Hypothalamus (tissue), 51 donors: ENCODE measurements at places on chromosomes 11 and 22.

DNA sequence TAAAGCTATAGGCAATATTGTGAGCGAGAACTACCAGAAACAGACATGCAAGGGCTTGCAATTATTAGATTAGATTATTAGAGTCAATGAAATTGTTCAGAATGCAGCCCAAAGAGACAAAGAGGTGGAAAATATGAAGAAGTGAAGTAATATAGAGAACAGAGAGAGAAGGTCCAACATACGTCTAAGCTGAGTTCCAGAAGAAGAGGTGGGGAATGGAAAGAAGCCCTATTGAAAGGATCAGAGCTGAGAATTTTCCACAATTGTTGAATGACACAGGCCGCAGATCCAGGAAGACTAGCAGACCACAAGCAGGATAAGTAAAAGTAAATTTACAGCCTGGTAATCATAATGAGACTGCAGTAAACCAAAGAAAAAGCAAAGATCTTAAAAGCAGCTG lies 93.2 kb downstream of the EXT2 start:
- no peak for DNase-seq

GRCh38 chr11:103085758-103086365 lies 6.1 kb downstream of the DCUN1D5 start:
- no peak for DNase-seq

DNA sequence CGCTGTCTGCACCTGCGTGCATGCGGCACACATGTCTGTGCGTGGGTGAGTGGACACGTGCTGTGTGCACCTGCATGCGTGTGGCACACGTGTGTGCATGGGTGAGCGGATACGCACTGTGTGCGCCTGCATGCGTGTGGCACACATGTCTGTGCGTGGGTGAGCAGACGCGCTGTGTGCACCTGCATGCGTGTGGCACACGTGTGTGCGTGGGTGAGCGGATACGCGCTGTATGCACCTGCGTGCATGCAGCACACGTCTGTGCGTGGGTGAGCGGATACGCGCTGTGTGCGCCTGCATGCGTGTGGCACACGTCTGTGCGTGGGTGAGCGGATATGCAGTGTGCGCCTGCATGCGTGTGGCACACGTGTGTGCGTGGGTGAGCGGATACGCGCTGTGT lies 27.1 kb upstream of the ACR start:
- no peak for DNase-seq

DNA sequence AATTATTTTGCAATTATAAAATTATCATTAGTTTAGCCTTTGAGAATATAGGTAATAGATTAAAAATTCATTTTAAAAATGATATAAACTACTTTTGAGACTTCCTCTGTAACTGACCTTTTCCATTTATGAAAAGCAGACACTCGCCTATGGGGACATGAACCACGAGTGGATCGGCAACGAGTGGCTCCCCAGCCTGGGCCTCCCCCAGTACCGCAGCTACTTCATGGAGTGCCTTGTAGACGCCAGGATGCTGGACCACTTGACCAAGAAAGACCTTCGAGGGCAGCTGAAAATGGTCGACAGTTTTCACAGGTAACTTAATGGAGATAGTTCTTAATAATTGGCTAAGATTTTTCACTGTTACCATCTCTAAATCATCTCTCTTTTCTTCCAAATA lies 26.3 kb upstream of the CTTN start:
- no peak for DNase-seq

DNA sequence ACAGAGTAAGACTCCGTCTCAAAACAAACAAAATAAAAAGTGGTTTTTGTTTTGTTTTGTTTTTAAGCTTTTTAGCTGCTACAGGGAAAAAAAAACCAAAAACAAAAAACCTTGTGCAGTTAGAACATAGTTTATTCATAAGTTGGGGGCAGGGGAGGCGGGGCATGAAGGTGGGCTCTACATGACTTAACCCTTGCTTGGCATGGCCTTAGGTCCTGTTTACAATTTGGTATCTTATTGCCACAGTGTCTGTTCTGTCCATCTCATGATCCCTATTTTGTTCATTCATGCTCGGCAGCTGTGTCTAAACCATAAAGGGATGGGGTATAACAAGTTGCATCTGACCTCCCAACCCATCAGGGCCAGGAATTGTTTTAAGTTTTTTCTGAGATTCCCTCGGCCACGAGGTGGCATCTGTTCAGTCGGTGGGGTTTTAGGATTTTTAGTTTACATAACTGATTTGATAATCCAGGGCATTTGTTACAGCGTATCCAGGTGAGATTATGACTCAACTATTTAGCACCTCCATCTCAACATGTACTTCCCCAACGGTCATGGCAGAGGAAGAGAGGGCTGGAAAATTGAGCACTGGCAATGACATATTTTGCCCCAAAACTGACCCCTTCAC lies 6.9 kb downstream of the AP5B1 start:
- DNase-seq = no peak

DNA sequence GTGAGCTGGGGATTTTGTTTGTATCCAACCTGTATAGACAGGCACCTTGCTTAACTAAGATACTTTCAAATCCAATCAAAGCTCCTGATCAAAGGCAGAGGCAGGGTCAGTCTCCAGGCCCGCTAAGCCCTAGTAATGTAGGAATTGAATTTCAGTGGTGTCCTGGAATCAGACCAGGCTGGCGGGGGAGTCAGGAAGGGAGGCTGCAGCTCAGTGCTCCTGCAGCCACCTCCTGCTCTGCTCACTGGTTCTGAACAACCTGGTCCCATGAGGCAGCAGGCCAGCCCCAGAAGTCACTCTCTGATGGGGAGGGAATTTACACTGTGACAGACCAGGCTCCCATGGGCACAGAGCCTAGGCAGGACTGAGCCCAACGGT lies 38.5 kb upstream of the GALNT18 start:
- no peak for DNase-seq

DNA sequence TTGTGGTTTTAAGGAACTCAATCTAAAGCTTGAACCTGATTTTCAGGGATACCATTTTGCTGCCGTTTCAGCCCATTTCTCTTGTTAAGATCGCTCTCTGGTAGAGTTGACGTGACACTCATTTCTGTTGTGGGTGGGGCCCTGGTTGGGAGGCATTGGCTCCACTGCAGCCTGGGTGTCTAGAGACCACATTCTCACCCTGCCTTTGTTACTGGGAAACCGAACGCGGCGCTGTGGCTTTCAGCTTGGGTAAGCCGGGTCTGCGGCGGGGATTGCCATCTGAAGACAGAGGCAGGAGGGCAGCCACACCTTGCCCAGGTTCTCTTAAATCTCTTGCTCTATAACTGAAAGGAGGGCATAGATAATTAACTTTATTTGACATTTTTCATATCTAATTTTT lies 3.2 kb downstream of the EHF start:
- DNase-seq = no peak

GRCh38 chr11:22920939-22921565 lies 60.8 kb upstream of the CCDC179 start:
- no peak for DNase-seq

GRCh38 chr11:31657091-31657490 lies 147.5 kb downstream of the ELP4 start:
- DNase-seq = no peak

- DNase-seq = no peak
These were observed 6.3 kb downstream of the FDX1 start for GRCh38 chr11:110435780-110436717.

GRCh38 chr11:102119997-102120396 lies 9.8 kb downstream of the YAP1 start:
- no peak for DNase-seq

- DNase-seq = no peak
These were observed 8.5 kb downstream of the DCHS1 start for GRCh38 chr11:6646918-6647679.

DNA sequence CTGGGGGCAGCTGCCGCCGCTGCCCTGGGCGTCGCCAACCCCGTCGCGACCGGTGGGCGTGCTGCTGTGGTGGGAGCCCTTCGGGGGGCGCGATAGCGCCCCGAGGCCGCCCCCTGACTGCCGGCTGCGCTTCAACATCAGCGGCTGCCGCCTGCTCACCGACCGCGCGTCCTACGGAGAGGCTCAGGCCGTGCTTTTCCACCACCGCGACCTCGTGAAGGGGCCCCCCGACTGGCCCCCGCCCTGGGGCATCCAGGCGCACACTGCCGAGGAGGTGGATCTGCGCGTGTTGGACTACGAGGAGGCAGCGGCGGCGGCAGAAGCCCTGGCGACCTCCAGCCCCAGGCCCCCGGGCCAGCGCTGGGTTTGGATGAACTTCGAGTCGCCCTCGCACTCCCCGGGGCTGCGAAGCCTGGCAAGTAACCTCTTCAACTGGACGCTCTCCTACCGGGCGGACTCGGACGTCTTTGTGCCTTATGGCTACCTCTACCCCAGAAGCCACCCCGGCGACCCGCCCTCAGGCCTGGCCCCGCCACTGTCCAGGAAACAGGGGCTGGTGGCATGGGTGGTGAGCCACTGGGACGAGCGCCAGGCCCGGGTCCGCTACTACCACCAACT lies 1.0 kb downstream of the FUT4 start:
- DNase-seq = no peak

GRCh38 chr11:65125197-65126056 lies 3.3 kb downstream of the MRPL49 start:
- DNase-seq = no peak

- no peak for DNase-seq
These were observed 175.7 kb upstream of the API5 start for GRCh38 chr11:43135966-43136534.

GRCh38 chr11:91091563-91091962 lies 868.7 kb upstream of the CHORDC1 start:
- DNase-seq = no peak

- DNase-seq = no peak
These were observed 232.6 kb upstream of the CARD18 start for GRCh38 chr11:105372206-105372605.

DNA sequence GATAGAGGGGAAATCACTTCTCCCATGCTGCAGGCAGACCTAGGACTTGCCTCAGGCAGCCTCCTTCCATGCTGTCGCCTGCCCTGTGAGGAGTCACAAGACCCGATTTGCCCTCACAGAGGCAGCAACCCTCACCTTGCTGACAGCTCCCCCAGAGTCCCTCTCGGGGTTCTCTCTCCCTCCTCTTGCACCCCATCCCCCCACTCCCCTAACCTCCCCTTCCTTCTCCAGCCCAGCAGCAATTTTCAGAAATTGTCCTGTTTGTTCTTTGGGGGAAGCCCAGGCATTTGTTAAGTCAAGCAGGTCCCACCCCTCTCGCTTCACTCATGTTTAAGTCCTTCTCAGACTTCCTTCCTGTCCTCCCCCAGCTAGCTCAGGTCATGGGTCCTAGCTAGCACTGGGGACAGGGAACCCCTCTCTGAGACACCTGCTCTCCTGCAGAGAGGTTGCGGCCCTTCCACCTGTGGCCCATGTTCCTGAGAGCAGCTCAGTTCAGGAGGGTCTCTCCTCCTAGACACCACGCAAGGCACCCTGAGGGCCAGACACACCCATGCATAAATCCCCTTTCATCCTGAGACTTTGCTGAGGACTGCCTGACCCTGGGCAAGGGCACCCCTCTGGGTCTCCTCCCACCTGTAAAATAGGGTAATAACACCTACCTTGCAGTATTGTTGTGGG lies 6.3 kb upstream of the FXYD2 start:
- DNase-seq = no peak

DNA sequence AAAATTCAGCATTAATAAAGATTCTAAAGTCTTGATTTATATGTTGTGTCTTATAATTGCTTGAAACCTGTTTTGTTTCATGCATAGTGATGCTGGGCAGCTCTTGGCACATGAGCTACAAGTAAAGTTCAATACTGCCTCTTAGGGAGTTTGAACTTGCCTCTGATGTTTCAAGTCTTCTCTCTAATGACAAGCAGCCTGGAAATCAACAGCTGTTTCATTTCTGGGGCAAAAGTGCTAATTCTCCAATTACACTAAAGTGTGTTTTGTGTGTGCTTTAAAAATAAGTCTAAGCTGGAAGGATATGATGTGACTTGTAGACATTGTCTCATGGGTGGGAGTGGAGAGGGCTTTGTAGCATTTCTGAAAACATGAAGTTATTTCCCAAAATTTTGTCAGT lies 23.7 kb upstream of the SESN3 start:
- no peak for DNase-seq

GRCh38 chr11:59899532-59899931 lies 20.9 kb downstream of the OOSP3 start:
- no peak for DNase-seq

- DNase-seq = no peak
These were observed 91.9 kb downstream of the SPON1 start for GRCh38 chr11:14054116-14055107.

- DNase-seq = no peak
These were observed 483.0 kb downstream of the MN1 start for GRCh38 chr22:27318516-27318915.

GRCh38 chr22:27431896-27432295 lies 369.7 kb downstream of the MN1 start:
- no peak for DNase-seq

DNA sequence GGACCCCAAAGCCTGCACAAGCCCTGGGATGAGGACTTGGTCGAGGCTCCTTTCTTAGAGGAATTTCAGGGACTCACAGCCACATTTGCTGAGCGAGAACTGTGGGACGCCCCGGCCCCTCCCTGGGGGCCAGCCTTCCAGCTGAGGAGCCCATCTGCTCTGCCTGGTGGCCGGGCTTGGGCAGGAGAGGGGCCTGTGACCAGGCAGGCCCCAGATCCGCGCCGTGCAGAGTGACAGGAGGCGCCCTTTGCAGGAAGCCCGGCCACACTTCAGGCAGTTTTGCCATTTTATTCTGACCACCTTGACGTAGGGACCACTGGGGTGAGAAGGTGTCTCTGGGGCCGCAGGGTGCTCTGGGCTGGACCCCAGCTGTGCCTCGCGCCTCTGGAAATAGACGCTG lies 35.6 kb downstream of the TPCN2 start:
- DNase-seq = no peak

GRCh38 chr11:22084564-22084963 lies 108.3 kb upstream of the ANO5 start:
- no peak for DNase-seq

DNA sequence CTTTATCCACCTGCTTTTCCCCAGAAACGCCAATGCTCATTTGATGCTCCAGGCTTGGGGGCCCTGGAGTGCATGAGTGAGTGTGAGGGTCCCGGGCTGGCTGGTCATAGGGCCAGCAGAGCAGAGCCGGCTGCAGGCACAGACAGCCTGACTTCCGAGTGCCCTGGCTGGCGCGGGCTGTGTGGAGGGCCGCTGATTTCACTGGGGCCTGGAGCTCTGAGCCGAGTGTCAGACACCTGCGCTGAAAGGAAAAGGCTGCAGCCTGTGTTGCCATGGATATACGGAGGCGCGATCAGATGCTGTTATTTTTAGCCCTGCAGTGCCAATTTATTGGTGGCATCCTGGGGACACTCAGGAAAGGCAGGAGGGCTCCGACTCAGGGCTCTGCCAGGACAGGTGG lies 87.6 kb downstream of the ST3GAL4 start:
- peak; percentile 30 for DNase-seq

DNA sequence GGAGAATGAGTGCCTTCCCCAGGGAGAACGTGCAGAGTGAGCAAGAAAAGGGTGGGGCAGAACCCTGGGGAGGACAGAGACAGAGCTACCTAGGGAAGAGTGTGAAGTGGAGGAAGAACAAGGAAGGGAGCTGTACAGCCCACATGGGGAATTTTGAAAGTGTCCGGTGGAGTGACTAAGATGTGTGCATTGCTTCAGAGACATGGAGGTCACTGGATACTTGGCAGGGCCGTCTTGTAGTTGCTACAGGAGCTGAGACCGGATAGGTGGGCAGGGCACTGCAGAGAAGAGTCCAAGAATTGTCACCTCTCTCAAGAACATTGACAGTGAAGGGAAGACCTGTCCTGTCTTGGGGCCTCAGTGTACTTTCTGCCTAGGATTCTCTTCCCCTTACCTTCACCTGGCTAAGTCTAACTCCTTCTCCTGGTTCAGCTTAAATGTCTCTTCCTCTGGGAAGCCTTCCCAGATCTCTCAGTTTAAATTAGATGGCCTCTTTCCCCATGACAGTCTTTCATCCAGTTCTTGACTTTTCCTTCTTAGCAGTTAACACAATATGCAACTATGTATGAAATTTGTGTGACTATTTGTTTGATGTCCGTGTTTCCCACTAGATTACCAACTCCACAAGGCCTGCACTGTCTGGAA lies 9.2 kb upstream of the P2RY6 start:
- DNase-seq = no peak
